Stimulated activated CD8-positive, alpha-beta memory T cell treated with anti-CD3 and anti-CD28 coated beads, Interleukin-15, amount 100 ng/mL, for 24 hours (primary cell): ENCODE measurements at places on chromosomes 1 and 21.

DNA sequence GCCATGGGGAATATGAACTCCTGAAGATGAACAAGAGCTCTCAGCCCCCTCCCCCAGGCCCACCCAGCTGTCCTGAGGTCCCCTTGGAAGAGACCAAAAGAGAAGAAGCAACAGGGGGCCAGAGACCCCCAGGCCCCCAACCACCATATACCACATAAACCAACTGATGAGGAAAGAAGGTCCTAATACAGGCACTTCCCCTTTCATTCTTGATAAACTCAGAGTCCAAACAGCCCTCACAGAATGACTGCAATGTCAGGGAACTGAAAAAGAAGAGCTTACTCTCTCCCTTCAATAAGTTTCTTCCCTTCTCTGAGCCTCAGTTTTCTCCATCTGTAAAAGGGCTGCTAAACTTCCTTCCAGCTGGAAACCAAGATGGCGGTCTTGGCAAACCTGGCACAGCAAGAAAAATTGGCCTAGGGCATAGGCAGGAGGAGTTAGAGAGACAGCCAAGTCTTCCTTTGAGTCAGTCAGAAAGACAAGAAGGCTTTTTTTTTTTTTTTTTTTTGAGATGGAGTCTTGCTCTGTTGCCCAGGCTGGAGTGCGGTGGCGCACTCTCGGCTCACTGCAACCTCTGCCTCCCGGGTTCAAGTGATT is 90.5 kb downstream of the VWA5B1 start:
- no peak for DNase-seq

DNA sequence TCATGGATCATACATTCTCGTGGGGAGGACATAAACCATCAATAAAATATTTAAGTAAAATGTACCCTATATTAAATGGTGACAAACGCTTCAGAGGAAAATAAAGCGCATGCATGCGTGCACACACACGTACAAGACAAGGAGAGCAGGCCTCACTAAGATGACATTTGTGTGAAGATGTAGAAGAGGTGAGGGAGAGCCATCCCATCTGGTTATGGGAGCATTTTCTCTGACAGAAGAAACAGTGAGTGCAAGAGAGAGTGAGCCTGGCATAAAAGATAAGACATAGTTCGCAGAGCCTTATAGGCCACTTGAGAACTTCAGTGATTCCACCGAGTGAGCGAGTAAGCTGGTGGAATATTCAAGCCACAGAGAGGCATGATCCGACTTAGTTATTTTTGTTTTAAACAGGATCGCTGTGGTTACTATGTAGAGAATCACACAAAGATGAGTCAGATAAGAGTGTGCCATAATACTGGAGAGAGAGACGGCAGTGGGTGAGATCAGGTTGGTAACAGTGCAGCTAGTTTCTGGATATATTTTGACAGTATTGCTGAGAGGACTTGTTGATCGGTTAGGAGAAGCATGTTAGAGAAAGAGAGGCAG is 624.2 kb downstream of the PLPP3 start:
- DNase-seq = no peak

DNA sequence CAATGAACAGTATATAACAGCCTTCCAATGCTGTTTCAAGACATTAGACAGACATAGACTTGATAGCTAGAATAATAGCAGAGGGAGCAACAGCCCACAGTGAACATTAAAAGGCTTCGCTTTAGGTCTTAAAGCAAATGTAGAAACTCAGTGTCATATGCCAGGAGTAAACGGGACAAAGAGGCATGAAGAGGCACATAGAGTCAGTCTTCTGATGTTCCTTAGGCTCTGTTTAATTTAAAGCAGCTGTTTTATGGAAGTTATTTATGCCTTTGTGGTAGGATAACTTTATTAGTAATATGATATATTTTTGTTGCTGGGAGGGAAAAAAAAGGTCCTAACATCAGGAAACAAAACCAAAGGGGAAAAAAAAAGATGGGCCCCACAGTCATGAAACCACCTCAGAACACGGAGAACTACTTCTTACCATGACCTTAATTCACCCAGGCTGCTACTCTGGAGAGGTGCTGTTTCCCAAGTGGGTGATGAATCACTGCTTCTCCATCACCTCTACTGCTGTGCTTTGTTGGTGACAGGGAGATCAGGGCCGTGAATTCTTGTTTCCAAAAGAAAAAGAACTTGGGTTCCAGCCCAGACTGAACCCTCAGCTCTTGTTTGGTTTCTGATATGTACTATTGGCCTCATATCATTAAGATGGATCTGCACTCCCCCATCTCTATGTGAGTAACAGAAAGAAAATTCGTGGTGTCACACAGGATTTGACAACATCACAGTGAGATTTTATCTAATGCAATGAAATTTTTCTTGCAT is 616.9 kb downstream of the KIF26B start:
- DNase-seq = no peak

DNA sequence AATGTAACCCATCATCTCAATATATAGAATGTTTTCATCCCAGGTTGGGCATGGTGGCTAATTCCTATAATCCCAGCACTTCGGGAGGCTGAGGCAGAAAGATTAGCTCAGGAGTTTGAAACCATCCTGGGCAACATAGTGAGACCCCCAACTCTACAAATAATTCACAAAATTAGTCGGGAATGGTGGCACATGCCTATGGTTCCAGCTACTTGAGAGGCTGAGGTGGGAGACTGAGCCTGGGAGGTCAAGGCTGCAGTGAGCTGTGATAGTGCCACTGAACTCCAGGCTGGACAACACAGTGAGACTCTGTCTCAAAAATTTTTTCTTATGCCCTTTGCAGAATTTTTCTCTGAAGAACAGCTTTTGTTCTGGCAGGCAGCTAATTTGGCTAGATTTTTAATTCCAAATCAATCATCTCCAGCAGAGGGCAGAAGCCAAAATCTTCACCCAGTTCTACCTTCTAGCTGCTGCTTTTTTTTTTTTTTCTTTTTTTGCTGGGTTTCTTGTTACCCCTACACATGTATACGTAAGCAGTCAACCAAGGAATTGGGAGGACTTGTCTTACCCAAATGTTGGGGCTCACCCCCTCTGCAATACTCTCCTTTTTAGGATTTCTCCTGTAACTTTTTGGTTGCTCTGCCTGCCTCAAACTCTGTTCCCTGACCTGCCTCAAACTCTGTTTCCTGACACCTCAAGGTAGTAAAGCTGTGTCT is 2.7 kb upstream of the RAD54L start:
- DNase-seq = no peak

DNA sequence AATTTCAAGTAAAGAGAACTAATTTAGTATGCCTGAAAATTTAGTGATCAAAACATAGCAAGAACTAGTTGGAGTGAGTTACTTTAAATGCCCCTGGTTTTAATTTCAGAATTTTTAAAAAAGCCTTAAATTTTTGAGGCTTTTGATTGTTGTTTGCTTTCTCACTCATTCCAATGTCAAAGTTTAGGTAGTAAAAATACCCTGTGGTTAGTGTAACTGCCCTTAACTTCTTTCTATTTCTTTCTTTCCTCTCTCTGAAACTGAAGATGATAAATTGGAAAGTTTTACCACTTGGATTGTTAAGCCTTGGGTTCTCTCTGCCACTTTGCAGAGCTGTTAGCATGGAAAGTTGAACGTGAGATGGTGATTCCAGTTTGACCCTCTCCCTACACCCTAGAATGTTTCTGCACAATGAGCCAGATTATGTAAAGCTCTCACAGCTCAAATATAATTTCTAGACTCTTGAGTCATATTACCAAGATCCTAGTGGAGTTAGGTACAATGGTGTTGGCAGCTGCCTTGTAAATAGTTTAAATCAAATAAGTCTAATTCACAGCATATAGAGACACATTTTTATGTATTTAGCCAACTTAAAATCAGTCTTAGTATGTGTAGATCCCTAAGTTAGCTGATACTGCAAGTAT is 192.4 kb upstream of the SGIP1 start:
- DNase-seq = no peak

- no peak for DNase-seq
Measured at GRCh38 chr1:151037032-151037431, 646 bp downstream of the BNIPL start.

DNA sequence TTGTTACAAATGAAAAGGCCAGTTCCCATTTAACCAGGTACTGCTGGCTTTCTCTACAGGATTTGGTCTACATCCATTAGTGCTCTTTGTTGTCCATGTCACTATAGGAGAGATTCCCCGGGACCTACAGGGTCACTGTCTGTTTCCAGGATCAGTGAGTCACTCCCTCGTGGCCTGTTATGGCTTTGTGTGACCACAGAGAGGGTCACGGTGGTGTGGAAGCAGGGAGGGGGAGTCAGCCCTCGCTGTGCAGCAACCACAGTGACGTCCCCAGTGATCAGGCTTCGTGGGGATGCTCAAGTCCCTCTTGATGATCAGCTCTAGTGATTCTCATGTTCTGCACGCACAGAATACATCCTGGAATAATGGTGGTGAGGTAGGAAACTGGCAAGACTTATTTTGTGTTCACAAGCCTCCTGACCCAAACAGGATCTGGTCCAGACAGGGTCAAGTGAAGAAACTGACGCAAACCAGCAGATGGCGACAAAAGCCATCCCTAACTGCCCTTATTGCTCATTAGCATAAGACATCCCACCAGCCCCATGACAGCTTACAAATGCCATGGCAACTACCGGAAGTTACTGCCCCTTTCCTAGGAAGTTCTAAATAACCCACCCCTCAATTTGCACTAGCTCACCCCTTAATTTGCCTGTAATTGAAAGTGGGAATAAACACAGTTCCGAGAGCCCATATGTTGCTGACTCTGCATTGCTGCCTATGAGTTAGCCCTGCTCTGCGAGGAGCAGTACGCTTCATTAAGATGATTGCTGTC is 98.5 kb downstream of the DISC1 start:
- no peak for DNase-seq

DNA sequence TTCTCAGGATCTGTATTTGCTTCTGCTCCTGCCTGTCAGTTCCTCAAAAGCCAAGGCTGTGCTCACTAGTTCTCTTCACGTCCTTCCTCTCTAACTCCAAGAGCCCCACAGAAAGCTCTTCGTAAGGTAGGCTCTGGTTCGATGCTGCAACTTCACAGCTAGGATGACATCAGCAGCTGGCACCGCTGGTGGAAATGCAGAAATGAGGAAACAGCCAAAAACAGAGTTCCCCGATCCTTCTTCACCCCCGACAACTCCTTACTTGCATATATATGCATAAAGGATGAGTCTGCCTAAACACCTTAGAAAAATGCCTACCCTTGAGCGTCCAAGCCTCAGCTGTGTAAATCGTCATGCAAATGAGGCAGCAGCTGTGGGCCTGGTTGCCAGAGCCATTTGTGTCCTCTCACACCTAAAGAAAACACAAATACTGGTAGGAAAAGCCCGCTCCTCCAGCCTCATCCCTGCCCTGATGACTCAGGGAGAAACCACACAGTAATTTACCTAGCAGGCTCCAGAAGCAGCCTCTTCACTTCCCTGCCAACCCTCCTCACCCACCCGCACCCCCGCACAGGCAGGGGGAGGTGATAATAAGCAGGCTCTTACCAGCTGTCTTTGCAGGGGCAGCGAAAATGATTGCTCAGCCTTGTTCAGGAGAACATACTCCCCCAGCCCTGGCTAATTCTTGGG is 28.2 kb downstream of the BATF3 start:
- DNase-seq = no peak

DNA sequence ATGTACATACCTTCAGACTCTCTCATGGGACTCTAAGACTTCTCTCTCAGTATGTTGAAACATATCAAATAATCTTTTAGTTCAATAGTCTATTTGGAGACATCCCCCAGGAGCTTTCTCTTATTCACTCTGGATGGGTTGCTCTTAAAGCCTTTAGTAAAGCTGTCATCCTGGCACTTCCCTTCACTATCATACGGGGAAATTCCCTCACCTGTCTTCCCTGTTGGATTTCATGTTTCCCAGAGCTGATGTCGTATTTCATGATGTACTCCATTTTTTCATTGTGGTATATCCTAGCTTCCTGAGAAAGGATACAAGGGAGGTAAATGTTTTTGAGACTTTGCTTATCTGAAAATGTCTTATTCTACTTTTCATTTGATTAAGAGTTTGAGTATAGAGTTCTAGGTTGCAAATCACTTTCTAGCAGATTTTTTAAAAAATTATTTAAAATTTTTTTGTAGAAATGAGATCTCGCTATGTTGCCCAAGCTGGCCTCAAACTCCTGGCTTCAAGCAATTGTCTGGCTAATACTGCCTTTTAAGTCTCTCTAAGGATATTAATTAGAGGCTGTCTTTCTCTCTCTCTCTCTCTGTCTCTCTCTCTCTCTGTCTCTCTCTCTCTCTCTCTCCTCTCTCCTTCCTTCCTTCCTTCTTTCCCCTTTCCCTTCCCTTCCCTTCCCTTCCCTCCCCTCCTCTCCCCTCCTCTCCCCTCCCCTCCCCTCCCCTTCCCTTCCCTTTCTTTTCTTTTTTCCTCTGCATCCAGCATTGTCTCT is 17.0 kb upstream of the MACF1 start:
- DNase-seq = no peak
